GM23338 (cell line): ENCODE measurements at places on chromosomes 7 and 10. TPM values are rescaled to one million over a fixed set of nuclear protein-coding genes. Genes with fewer than 3 reads are reported as not detected.

- no peak overlapping the region for H3K27ac ChIP-seq
- H3K4me3 ChIP-seq, result no peak overlapping the region
- DNase-seq, result no peak
- H3K27me3 ChIP-seq, result no peaks in the 10 kb centered on the region
- no peaks in the 10 kb centered on the region for H3K36me3 ChIP-seq
These were observed 76.6 kb downstream of the GLRX3 start for GRCh38 chr10:130212746-130213145.

Gene CPVL
- 33.3 and 37.8 TPM in 2 replicates for total RNA-seq

Gene SPDYE2
- not detected in 2 replicates for total RNA-seq

- H3K27ac ChIP-seq, result no peak overlapping the region
- no peak overlapping the region for H3K4me3 ChIP-seq
- peaks cover 28% of the 10 kb centered on the region for H3K4me1 ChIP-seq
- no peaks in the 10 kb centered on the region for H3K27me3 ChIP-seq
These were observed 760.7 kb downstream of the LRMDA start for GRCh38 chr10:76192151-76192550.
